ENCODE measurements at places on chromosomes 2 and 18.
A peak's percentile ranks its signal among the peaks of the same experiment; 100 is the strongest.

GRCh38 chr2:60158262-60158661 lies 395.2 kb downstream of the BCL11A start:
- DNase-seq: peak; percentile 24

GRCh38 chr2:8252997-8253694 lies 428.7 kb upstream of the ID2 start:
- DNase-seq: peak; percentile 48

DNA sequence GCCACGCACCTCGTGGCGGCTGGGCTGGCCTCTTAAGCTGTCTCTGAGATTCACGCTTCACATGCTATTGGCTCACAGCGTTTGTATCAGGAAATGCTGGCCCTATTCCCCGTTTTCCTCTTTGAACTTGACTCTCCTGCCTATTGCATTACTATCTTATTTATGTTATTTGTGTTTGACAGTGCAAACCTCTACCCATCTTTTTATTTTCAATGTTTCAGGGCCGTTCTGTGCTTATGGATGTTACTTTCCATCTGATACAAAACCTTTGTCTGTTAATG lies 149.9 kb upstream of the TWIST2 start:
- DNase-seq: no peak

- DNase-seq: no peak
Observed at GRCh38 chr18:58998401-58999203, 133.9 kb downstream of the ZNF532 start.

GRCh38 chr2:105238664-105239240 lies 2.8 kb upstream of the GPR45 start:
- no peak for DNase-seq

DNA sequence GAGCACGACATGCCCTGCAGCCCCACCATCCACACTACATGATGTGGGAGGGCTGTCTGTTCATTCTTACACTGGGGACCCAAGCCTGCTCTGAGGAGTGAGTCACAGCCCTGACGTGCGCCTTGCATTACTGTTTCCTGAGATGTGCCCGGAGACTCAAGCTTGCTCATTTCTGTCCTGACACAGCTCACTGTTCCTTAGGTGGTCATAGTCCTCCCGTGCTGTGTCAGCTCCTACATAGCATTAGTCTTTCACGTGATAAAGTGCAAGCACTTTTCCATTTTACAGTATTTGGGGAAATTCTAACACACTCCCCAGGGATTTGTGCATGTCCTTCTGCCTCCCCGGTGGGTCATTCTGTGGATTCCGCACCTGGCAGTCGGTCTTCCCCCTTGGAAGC lies 46.2 kb upstream of the TRIM43B start:
- peak; percentile 51 for DNase-seq

GRCh38 chr2:86189782-86190416 lies 5.4 kb downstream of the IMMT start:
- DNase-seq: no peak
